ENCODE measurements at places on chromosomes 16 and 17.

DNA sequence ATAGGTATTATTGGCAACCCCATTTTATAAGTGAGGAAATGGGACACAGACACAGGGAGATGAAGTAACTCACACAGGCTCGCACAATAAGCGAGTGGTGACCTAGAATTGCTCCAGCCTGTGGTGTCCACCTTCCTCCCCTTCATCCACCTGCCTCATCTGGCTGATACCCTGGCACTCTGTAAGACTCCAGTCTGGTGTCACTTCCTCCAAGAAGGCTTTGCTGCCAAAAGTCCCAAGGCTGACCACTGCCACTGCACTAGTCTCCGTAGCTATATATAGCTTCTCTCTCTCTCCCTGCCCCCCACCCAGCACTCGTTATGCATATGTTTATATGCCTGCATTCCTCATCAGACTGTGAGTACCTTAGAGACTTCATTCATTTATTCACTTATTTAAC is 66.1 kb upstream of the SREBF1 start:
- DNase-seq = no peak

- DNase-seq = no peak
Measured at GRCh38 chr17:16909472-16910246, 62.3 kb downstream of the TNFRSF13B start.

GRCh38 chr17:358491-359151 is 6.0 kb upstream of the RPH3AL start:
- no peak for DNase-seq

- DNase-seq = no peak
Measured at GRCh38 chr16:67260426-67261063, 11.8 kb downstream of the SLC9A5 start.

DNA sequence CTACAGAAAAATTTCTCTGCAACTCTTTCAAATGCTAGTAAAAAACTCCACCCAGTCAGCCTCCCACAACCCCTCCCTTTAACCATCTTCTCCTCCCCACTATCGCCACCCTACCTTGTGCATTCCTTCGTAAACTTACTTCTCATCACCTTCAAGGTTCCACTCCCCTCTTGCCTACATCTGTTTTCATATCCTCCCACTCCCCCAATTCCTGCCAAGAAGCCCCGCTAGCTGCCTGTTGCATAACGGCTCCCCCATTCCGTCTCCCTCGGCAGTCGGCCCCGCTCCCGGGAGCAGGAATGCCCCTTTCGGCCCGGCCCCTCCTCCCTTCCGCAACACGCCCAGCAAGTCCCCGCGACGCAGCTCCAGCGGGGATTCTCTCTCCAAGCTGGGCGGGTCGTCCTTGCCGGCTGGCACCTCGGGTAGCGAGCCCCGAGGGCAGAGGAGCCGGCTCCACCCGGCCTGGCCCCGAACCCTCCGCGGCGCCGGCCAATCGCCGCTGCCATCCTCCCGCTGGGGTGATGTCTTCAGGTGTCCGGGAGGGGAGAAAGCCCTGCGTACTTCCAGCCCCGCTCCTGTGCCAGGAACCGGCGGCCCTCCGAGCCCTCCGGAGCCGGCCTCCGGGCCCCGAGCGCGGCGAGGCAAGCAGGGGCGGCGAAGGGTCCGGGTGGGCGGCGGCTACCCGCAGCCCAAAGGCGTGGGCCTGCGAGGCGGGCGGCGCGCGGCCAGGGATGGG is 1.5 kb downstream of the PHLPP2 start:
- DNase-seq = peak; percentile 47

DNA sequence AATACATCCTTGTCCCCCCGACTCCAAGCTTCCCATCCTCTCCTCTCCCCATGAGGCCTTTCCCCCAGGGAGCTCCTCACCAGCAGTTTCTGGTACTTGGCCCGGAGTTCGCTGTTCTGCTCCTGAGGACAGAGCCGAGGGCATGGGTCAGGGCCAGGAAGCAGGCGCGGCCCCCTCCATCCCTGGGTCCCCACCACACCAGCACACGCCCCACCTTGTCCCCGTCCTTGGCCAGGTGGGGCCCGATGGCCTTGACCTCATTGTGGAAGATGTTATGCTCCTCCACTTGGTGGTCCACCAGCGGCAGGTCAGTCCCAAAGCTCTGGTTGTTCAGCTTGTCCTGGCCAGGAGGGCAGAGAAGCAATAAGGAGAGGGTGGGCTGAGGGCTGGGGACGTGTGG is 36.2 kb downstream of the PPL start:
- no peak for DNase-seq

DNA sequence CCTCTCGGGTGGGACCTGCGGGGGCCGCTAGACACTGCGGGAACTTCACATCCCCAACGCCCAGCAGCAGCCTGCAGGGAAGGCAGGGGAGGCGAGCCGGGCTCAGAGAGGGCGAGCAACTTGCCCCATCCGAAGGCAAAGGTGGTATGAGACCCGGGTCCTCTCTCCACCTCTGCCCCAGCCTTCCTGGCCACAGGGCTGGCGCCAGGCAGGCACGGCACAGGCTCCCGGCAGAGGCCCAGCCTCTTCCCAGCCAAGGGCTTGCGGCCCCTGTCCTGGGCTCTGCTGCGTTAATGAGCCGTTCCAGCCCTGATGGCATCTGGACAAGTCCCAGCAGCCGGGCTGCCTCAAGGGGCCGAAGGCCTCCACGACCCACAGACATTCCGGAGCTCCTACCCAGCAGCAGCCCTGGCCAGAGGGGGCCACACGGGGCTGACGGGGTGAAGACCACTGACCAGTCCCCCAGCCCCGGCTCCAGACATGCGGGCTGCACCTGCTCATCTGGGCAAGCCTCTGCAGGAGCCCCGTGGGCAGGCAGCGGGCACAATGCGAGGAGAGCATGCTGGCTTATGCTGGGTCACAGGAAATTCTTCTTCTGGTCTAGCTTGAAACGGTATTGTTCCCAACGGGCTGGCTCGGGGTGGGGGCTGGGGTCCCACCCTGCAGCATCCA is 1.2 kb upstream of the HS3ST6 start:
- no peak for DNase-seq

- DNase-seq = no peak
Measured at GRCh38 chr17:17675925-17676534, 5.2 kb upstream of the RAI1 start.

- DNase-seq = no peak
Measured at GRCh38 chr16:89982318-89982717, 33.8 kb downstream of the DEF8 start.

GRCh38 chr16:68539711-68540239 is 684 bp downstream of the ZFP90 start:
- peak; percentile 4 for DNase-seq

GRCh38 chr17:69525920-69526841 is 111.7 kb downstream of the MAP2K6 start:
- no peak for DNase-seq

GRCh38 chr17:58626905-58627304 is 64.9 kb downstream of the TEX14 start:
- DNase-seq = no peak

- DNase-seq = no peak
Measured at GRCh38 chr17:29193146-29193545, 12.9 kb upstream of the MYO18A start.
